Esophagus squamous epithelium (tissue), 5 donors: ENCODE measurements at places on chromosomes 12 and 14.

GRCh38 chr14:35898217-35898775, 72.2 kb downstream of the BRMS1L start:
- no peak for DNase-seq

- no peak for DNase-seq
Measured at GRCh38 chr12:20620261-20620660, 74.9 kb upstream of the SLCO1C1 start.

GRCh38 chr12:3727354-3727753, 25.6 kb downstream of the CRACR2A start:
- DNase-seq: no peak

GRCh38 chr12:1518591-1519516, 75.5 kb downstream of the FBXL14 start:
- no peak for DNase-seq

GRCh38 chr14:89443042-89443629, 26.1 kb upstream of the FOXN3 start:
- DNase-seq: no peak

DNA sequence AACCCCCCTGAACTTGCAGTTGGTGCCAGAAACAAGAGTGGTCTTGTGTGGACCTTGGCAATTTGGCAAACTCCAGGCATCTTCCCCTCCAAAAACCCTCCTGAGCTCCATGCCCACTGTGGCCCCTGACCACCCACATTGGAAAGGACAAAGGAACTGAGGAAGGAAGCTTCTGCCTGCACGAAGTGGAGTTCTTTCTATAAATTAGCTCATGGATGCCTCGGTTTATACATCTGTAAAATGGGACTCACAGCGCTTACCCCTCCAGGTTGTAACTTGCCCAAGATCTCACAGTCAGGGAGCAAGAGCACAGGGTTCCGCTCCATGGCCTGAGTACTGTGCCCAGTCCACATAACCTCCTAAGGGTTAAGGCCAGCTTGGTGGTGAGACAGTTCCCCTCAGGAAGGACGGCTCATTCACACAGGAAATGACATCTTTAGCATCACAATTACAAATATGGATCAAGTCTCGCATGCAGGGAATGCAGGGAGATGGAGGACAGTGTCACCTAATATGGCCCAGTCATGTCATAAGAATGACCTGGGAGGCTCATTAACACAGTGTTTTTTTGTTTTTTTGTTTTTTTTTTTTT, 66.6 kb downstream of the CLMN start:
- DNase-seq: no peak

DNA sequence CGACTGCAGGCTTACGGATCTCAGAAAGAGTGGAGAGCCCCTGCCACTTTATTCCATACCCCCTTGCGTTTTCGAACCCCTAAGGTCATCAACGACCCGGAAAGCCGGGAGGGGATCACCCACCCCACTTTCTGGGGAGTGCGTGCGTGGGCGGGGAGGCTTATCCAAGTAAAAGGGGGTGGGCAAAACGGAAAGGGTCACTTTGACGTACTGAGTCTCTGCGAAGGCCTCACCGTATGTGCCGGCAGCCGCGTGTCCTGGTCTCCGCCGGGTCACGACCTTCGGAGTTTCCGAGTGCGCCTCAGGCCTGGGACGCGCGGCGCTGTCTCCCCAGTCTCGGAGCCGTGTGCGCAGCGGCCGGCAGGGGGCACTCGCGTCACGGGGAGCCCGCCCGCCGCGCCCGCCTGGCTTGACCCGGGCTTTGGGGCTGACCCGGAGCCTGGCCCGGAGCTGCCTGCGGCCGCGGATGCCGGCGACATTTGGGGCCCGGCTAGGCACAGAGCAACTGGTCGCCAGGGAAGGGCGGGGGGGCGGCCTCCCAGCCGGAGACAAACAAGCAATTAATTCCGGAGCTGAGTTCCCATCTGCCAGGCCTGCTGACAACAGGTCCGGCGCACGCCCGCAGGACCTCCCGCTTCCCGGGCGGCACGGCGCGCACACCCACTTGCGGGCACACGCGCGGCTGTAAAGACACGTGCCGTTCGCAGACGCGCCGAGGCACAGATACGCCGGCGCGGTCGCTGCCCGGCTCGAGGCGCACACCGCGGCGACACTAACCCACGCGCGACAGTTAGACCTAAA, 890 bp upstream of the KIF26A start:
- DNase-seq: no peak

- DNase-seq: no peak
Measured at GRCh38 chr14:43369710-43370564, 1137.1 kb downstream of the FSCB start.

DNA sequence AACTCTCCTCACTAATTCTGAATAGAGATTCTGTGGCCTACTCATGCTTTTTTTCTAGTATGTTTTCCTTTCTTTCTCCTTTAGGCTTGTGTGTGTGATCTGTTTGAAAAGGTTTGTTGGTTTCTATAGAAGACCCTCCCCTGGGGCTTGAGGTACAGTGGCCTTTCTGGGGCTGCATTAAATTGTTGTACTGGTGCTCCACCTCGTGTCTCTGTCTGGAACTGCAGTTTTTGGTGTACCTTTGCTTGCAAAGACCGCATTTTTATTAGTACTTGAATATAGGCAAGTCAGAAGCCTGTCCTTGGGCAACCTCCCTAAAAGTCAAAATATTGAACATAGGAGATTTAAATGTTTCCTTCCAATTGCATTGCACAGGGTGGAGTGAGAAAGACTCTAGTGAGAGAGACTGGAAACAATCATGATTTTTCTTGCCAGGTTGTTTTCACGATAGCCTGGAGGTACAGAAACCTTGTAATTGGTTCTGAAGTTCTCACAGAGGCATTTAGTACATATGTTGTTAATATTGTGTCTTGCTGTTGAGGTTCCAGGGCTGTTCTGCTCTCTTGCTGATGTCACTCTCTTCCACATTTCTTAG, 39.0 kb downstream of the SLCO1B1 start:
- no peak for DNase-seq

GRCh38 chr14:74956280-74957072, 1.1 kb upstream of the PGF start:
- no peak for DNase-seq

DNA sequence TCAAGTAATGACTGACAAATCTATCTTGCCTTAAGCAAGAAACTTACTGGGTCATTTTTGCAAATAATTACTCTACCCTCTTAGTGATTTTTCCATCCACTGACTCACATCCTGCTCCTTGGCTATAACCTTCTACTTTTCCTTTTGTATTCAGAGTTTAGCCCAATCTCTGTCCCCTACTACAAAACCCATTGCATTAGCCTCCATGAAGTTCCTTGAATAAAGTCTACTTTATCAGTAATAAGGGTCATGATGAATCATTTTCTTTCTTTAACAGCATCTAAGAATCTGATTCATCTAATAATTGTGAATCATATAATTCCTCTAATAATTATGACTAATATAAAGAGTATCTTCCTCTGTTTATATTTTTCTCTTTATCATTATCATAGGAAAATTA, 132.6 kb downstream of the NTS start:
- DNase-seq: no peak

- no peak for DNase-seq
Measured at GRCh38 chr12:121114019-121114639, 18.5 kb upstream of the P2RX7 start.

GRCh38 chr14:22877000-22877501, 5.5 kb downstream of the LRP10 start:
- no peak for DNase-seq

DNA sequence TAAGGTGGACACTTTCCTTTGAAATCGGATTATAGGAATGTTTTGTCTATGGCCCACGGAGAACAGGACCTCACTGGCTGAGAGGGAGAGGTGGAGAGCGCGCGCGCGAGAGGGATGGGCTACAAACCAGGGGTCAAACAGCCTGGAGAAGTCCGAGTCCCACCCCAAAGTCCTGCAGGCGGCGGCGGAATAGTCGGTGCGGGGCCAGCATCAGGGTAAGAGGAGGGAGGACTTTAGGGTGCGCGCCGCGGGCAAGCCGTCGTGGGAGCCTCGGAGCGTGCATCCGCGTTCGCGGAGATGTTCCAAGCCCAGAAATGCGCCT, 3.3 kb upstream of the HOXC8 start:
- DNase-seq: no peak

- DNase-seq: no peak
Measured at GRCh38 chr14:65100922-65101541, 1.3 kb downstream of the MAX start.

DNA sequence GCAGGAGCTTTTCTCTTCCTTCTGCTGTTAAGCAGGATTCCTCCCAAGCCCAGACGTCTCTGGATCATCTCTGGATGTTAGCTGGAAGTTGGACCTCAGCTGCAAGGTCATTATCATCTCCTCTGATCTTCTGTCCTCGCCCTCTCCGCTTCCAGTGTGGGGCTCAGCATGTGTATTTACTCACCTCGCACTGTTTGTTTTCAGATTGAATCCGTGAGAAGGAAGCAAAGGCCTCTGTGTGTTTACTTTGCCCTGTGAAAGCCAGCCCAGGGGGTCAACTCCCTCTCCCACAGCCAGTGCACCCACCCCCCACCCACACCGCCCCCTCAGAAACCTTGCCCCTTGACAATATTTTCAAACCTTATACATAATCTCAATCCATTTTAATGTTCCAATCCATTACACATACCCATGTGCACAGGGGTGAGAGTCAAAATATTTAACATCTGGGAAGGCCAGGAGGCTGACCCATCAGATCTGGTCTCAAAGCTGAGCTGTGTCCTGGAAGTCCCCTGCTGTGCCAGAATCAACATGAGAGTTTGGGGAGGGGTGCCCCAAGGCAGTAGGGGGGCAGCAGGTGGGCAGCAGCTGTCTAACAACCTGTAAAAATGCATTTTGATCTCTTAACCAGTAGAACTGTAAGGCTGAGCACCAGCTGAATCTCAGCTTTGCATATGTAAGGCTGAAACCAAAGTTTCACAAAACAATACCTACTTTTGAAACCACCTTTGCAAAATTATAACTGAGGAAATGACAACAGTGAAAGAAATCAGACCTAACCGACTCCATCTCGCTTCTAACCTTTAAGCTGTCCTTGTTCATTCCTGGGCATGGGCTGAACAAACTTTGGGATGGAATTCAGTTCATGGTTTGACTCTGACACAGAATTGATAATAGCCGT, 157.9 kb downstream of the ZNF664 start:
- DNase-seq: no peak

- no peak for DNase-seq
Measured at GRCh38 chr12:43127886-43128549, 424.0 kb downstream of the ADAMTS20 start.

DNA sequence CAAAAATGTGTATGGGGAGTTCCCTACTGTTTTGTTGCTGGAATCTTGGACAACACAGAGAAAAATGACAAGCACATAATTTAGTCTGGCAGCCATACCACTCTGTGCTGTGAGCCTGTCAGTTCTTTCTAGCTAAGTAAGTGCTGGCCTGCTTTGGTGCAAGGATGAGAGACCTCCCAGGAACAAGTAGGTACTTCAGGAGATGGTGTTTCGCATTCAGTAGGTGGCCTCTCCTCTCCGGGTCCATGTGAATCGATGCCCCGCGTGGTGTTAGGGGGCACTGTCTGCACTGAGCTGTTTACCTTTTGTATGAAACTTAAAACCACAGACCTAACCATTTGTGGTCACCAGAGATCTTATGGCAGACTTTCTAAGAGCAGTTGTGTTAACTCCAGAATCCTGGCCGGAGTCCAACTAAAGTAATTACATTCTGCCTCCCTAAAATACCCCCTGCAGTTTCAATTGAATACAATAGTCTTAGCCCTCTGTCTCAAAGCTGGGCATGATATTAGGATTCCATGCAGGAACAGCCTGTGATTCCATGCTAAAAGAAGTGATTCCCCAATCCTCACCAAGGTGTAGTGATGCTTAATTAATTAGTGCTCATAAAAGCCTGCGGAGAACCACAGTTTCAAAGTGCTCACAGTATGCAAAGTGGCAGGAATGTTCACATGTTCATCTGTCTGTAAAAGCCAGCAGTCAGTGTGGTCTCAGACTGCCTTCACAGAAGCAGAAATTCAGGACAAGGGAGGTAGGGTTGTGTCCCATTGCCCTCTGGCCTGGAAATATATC, 64.2 kb downstream of the LLPH start:
- DNase-seq: no peak

GRCh38 chr14:70987041-70987440, 79.8 kb downstream of the PCNX1 start:
- no peak for DNase-seq

DNA sequence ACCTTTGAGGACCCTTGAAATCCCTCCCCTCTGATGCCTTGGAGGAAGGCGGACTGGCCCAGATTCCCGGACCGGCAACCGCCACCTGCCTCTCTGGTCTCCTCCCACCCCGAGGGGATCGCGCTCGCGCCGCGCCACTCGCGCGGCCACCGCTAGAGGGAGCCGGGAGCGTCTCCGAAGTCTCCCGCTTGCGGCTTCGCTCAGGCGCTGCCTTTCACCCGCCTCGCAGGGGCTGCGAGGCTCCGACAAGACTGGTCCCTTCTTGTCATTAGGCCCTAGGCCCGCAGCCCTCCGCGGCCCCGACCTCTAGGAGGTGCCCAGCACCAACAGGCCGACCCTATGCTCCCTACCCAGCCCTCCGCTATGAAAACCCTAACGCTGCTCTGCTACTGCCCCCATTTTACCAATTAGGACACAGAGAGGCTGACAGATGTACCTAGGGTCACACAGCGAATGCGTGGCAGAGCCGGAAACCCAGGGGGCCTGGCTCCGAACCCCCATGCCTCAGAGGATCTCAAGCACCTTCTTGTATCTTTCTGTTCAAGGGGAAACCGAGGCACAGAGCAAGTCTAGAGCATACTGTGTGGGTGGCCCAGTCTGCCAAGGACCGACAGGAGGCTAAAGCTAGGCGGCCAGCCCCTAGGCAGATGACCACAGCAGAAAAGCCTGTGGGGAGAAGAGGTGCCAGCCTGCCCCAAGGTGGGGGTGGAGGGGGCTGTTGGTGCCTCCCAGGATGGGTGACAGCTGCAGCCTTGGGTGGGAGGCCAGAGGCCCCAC, 21.4 kb upstream of the VSX2 start:
- DNase-seq: no peak

- DNase-seq: no peak
Measured at GRCh38 chr14:50001151-50001998, 108.5 kb downstream of the ARF6 start.

GRCh38 chr12:88921434-88921833, 341.2 kb upstream of the KITLG start:
- DNase-seq: no peak

DNA sequence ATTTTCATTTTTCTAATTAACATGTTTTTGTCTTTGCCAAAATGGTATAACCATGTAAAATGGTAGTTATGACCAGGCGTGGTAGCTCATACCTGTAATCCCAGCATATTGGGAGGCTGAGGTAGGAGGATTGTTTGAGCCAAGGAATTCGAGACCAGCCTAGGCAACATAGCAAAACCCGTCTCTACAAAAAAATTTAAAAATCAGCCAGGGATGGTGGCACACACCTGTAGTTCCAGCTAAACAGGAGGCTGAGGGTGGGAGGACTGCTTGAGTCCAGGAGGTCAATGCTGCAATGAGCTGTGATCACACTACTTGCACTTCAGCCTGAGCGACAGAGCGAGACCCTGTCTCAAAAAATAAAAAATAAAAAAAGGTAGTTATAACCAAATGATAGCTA, 23.1 kb downstream of the PPTC7 start:
- DNase-seq: no peak

GRCh38 chr12:56645201-56645716, 525 bp downstream of the ATP5F1B start:
- DNase-seq: no peak
